ENCODE measurements at places on chromosomes 2 and 18.

DNA sequence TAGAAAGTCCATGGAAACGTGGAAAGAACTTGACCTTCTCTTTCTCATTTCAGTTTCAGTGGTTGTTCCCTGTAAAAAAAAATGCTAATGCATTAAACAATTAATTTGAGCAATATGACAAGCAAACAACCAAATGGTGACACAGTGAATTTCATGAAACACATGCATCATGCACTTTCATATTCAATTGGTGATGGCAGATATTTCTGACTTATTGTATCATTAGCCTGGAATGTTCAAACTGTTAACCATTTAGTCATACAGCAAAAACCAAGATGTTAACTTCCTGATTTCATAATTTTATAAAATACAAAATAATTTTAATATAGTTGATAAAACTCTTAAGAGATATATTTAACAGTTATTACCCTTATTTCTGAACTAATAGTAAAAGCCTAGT lies 85.5 kb downstream of the SCN1A start:
- DNase-seq: no peak

DNA sequence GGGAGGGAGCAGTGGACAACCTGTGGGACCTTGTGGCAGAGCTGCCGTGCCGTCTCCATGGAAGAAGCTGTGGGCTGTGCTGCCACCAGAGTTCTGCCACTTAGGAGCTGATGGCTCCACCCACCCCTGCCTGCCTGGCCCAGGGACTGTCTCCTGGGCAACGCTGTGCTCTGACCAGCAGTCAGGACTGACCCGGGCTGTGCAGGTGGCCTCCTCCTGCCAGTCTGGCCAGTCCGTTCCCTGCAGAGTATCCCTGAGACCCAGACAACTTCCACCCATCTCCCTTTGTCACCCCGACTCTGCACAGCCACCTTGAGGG lies 12.8 kb downstream of the ASIC4 start:
- DNase-seq: no peak

- no peak for DNase-seq
These were observed 1.6 kb downstream of the BAZ2B start for GRCh38 chr2:159614534-159615366.

DNA sequence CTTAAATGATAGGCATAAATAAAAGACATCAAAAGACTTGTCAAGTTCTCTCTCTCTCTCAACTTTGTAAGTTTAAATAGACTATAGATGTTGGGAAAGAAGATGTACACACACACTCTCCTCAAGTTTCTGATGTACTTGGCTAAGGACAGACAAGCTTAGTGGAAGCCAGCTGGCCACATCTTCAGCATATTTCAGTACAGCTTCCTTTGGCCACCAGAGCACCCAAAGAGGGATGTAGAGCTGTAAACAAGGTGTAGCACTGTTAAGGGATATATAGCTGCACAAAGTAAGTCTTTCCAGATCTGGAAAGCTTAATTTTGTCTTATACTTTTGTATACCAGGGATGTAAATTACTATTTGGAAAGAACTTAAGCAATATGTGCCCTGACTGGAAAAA lies 64.3 kb upstream of the MSTN start:
- no peak for DNase-seq

DNA sequence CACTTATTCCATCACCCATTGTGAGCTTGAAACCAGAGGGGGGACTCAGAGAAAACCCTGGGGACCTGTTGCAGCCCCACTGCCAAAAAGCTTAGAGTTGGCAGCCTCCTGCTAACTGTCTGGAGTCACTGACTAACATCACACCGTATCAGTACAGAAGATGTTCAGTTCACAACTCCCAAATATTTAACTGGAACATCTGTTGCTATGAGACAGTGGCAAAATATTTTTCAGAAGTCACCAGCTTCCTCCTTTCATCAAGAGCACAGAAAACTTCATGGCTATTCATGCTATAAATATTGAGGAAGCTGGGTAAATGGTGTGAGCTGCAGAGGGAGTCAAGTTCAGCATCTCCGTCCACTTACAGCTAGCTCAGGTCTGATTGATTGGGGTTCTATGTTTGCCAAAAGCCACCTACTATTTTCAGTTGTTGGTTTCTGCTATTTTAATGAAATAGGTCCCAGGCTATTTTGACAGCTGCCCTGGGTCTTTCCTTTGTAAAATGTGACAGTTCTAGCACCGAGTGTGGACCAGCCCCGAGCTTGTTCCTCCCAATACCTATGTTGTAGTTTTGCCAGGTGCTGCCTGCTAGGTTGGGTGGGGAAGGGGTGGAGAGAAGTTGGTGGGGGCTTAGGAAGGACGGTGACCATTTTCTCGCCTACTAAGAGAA lies 9.8 kb downstream of the TUBB6 start:
- DNase-seq: no peak

DNA sequence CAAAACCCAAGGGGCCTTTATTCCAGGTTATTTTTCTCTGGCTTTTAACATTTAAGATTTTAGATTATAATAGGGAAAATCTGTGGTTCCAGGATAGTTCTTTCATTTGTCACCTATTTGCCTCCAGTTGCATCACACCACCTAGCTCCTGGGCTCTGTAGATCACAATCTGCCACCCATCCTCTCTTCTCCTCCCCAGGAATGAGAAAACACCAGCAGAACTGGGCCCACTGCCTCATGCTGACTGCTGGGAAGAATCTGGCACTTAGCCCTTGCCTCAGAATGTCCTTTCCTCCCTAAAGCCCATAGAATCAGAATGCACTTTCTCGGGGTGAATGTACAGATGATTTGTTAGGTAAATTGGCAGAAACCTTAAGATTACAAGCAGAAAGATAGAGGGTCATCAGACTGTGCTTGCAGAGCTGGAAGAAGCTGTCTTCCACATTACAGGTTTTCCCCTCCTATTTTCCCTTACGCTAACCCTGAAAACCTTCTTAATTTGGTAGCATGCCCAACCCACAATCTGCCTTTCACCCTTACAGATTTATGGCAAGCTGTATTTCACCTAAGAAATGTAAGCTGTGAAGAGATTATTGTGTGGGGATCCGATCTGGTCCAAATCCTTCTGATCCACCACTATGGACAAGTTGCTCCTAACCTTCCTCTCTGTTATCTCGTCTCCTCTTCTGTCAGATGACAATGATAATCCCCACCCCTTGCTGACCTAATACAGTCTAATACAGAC lies 72.6 kb downstream of the LRRC30 start:
- no peak for DNase-seq

DNA sequence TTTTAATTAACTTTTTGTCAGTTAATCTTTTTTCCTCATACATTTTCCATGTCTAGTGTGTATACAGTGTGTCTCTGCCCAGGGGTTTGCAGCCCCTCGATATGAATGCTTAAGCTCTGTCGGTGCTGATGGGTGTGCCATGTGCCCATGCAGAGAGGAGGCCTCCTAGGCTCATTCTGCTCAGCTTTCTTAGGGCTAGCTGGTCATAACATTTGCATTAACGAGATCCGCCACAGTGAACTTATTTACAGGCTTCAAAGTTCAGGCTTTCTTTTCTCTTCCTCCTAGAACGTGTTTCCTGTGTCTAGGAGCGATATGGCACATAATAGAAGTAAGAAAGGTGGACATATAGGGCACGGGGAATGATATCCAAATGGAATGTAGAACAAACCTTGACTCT lies 783.3 kb downstream of the PLCL1 start:
- DNase-seq: no peak

- no peak for DNase-seq
These were observed 93.7 kb upstream of the ID2 start for GRCh38 chr2:8587920-8588830.

DNA sequence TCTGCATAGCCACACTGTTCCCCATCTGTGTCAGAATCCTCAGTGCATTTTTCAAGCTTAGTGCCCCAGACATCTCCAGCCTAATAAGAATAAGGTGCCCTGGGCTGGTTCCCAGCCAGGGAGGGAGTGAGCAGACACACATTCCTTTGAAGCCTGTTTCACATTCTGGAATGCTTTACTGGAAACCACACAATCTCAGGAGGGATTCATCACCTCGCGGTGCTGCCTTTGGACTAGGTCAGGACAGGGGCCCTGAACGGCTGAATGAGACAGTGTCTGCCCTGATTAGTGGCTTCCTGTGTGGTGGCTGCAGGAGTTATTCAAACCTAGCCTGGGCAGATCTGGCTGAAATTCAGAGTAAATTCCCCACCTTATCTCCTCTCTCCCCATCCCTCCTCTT lies 108.0 kb upstream of the LDAH start:
- no peak for DNase-seq

DNA sequence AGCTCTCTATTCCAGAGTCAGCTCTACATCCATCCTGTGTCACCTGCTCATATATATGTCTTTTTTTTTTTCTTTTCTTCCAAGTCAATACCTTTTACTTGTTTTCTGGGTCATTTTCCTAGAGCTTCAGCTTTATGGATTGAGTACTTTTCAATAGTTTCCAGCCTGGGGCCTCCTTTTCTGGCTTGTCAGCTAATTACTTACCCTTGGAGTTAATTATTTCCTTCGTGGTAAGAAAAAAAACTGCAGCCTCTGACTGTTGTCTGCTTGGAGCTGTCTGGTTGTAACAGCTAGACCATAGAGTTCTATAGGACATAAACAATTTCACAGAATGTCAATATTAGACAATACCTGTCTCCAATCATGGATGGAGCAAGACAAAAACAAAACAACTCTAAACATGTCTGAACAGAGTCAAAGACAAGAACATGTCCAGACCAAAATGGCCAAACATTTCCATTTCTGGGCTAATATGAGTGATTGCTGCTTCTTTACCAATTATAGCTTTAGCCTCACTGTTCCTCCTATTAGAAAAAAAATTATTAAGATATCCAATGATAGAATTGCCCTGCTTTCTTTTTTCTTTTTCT lies 643.1 kb downstream of the SLC4A3 start:
- no peak for DNase-seq

DNA sequence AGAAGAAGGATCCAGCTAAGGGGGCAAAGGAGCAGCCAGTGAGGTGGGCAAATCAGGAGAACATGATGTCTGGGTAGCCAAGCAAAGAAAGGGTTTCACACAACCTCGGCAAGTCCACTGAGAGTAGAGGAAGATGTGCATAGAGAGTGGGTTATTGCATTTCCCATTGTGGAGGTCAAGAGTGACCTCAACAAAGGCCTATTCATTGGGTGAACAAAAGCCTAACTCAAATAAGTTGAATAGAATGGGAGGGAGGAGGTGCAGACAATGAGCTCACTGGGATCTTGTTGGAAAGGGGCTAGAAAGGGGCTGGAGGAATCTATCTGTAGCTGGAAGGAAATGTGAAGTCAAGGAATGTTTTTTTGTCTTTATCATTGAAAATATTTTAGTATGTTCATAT lies 14.0 kb upstream of the PDCL3 start:
- no peak for DNase-seq

DNA sequence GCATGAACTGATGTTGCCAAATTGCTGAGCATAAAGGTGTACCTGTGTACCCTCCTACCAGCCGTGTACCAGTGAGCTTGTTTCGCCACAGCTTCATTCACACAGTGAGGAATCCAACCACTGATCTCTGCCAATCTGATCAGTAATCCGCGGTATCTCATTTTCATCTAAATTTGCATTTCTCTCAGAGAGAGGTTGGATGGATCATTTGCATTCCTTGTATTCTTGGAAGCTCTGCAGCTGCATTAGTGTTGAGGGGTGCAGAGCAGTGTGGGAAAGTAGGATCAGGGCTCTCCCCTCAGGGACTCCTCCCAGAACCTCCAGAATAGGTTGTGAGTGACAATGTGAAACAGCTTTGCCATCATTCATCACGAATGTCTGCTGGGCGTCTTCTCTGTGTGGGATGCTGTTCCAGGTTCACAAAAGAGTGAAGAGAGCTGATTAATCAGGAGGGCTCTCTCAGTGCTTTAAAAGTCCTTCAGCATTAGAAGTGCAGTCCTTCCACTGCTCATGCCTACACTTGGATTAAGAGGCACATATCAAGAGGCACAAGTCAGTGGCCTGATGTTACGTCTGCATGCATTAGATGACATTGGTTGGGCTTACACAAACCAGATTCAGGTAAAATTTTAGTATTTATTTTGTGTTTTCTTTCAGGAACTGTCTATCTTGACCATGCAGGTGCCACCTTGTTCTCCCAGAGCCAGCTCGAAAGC lies 7.5 kb downstream of the MOCOS start:
- DNase-seq: no peak

DNA sequence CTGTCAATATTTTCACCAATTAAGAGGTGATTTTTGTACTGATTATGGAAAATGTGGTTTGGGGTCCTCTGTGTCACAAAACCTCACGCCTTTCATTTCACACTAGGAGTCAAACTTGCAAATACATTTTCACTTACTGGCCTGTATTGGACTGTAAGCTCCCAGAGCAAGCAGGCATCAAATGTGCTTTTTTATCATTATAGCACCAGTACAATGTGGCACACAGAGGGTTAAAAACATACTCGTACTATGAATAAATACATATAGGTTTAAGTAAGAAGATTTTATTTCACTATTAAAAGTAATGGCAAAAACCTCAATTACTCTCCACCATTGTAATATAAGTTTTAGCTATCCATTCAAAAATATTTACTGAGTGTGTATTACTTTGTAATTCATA lies 56.7 kb downstream of the ABCB11 start:
- DNase-seq: no peak

DNA sequence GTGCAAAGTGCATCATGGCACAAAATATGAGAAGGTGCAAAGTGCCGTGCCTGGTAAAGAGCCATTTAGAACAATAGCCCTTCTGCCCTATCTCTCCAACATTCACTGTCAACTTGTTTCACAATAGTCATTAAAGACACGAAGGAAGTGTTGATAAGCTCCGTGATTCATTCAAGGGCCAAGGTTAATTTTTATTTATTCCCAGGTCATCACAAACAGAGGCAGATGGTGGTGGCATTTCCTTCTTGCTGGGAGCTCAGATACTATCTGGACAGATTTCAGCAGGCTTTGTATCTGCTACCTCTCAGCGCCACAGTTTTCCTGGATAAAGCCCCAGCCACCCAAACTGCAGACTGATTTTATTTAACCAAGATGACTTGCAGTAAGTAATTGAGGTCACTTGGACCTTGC lies 309.3 kb downstream of the ZNF521 start:
- no peak for DNase-seq

DNA sequence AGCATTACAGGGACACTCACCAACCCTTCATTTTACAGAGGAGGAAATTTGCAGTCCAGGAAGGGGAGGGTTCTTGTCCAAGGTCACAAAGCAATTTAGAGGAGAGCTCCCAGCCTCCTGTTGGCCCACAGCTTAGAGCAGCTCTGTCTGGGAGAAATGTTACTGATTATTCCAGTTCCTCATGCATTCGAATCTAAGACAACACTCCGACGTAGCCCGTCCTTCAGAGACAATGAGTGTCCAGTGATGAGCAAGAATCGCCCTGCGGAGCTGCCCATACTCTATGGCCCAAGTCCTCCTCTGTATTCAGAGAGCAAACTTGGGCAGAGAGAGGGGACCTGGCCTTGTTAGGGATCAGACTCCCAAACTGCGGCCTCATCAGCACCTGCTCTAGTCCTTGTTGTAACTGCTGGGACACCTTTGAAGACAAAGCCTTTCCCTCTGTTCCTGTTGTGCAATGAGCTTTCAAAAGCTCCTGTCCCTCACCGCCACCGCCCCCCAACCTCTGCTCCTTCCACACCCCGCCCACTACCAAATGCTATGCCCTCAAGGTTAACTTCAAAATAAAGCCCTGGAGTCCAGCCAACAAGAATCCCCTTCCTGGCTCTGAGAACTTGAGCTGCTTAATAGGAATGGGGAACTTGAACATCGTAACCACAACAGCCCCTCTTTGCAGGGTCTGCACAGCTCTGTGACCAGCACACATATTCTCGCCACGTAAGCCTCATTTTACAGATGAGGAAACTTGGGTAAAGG lies 234.8 kb upstream of the SMAD2 start:
- no peak for DNase-seq
